ENCODE measurements at places on chromosomes 2 and 18.

DNA sequence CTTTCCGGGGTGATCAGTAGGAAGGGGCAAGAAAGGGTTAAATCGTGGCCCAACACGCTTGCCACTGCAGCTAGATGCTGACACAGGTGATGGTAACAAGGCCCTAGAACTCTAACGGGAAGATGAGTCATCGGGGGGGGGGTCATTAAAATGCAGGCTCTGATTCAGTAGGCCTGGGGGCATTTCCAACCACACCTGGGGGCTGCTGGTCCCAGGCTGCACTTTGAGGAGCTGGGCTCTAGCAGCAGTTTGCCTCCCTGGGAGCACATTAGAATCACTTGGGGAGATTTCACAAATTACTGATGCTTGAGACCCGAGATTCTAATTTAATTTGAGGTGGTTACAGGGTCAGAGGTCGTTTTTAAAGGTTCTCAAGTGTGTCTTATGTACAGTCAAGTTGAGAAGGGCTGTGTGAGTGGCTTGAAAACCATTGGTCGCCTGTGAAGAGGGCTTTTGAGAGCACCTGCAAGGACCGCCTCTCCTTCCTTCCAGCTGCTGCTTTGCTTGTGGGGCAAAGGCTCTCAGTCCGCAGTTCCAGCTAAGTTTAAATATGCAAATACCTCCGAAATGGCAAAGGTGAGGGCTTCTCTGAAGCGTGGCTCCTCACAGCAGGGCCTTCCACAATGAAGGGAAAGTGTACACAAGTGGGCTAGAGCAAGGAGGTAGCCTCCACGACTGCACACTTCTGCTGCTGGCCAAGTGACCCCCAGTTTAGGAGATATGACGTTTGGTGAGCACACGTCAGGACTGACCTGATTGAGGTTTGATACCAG is 128.0 kb upstream of the MSH6 start:
- no peak for DNase-seq

DNA sequence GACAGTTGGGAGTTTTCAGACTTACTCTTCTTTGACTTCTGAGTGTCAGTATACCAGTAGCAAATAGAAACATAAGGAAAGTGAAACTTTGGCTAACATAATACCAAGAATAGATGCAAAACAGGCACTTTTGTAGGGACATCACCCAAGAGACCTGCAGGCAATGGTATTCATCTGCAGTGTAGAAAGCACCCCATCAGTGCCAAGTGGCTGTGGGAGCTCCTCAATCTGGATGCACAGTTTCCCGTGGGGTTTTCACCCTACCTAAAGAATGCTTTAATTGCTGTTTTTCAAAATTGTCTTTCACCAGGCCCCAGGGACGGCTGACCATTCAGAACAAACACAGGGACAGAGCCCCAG is 96.6 kb upstream of the GPR45 start:
- DNase-seq = no peak

DNA sequence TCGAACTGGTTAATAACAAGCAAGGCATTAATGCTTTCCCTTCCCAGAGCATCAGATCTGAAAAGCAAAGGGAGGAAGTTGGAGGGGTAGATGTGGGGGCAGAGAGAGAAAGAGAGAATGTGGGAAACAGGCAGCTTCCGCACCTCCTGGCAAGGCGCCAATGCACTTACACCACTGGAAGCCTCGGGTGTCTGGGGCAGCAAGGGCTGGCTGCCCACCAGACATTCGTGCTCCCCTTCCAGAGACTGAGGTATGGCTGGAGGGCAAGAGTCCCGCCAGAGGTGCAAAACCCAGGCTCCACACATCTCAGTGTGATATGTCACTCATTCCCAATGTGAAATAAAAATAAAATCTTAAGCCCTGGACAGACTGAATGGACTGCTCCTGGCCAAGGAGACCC is 46.4 kb downstream of the TEX51 start:
- DNase-seq = no peak

DNA sequence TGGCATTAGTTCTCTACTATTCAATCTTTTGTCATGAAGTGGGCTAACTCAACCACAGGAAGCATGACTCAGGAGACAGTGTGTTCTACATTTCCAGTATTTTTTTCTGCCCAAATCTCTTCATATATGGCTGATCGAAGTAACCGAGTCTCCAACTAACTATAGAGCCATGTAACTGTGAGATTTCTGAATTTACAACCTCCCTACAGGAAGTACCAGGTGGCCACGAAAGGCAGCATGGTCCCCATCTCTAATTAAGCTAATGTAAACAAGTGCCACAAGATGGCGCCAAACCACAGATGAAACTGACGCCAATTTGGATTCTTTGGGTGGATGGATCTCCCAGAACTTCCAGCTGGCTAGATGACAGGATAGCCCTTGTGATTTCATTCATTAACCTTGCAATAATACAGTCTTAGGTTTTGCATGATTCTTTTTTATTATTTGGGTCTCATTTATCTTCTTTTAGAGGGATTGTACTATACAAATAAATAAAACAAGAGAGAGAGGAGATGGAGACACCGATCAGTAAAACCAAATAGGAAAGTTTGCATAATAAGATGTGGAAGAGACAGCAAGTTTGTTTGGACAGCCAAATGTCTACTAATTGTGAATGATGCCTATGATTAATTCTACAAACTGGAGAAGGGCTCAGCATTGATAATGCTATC is 18.3 kb upstream of the ARHGAP15 start:
- no peak for DNase-seq

- no peak for DNase-seq
Observed at GRCh38 chr2:43885132-43885632, 46.4 kb downstream of the ABCG8 start.
